Central memory CD8-positive, alpha-beta T cell (primary cell): ENCODE measurements at places on chromosomes 5 and 9.

GRCh38 chr9:22030101-22030598, 21.0 kb upstream of the CDKN2B start:
- DNase-seq, result no peak
- H3K4me1 ChIP-seq, result no peaks in the 10 kb centered on the region

DNA sequence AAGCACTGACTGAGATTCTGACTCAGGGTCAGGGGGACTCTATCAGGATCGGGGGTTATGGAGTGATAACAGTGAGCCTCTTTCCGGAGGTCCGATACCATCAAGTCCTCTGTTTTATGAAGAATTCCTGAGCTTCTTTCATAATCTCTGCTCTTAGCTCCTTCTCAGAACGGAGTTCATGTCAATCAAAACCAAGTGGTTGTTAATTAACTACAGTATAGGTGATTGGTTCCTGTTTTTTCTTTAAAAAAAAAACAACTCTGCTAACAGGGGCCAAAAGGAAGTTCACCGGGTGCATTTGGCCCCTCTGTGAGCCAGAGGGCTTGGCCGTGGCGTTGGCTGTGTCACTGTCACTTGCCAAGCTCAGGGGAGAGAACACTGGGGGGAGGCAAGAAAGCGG, 4.0 kb downstream of the GFI1B start:
- no peak overlapping the region for H3K27ac ChIP-seq
- peaks cover 13% of the 10 kb centered on the region for H3K4me1 ChIP-seq
- peaks cover 97% of the 10 kb centered on the region for H3K27me3 ChIP-seq

GRCh38 chr9:71363286-71363961, 242.0 kb upstream of the TRPM3 start:
- H3K4me1 ChIP-seq, result no peaks in the 10 kb centered on the region
- no peaks in the 10 kb centered on the region for H3K27me3 ChIP-seq
- H3K27ac ChIP-seq, result no peak overlapping the region
- DNase-seq, result no peak

GRCh38 chr5:61333954-61334867, 2.2 kb downstream of the ZSWIM6 start:
- no peaks in the 10 kb centered on the region for H3K27me3 ChIP-seq
- peak overlapping the region; percentile 97 for H3K4me3 ChIP-seq
- H3K4me1 ChIP-seq, result peaks cover 65% of the 10 kb centered on the region
- peak overlapping the region; percentile 98 for H3K27ac ChIP-seq
- peaks cover 34% of the 10 kb centered on the region for H3K36me3 ChIP-seq

DNA sequence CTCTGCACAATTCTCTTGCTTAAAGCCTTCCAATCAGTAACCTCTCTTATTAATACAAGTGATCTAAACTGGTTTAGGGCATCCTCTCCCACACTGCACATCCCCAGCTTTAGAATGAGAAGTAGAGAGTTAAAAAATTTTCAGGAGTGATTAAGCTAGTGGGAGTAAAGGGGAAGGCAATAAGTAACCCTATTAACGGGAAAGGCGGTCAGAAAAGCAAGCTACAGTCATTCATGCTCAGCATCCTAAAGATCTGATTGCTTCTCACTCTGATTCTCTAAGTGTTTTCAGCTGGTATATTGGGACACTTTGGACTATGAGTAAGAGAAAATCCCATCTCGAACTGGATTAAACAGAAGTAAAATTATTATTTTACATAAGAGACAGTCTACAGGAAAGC, 15.8 kb downstream of the CDH6 start:
- no peak overlapping the region for H3K4me3 ChIP-seq
- no peaks in the 10 kb centered on the region for H3K27me3 ChIP-seq
- no peaks in the 10 kb centered on the region for H3K36me3 ChIP-seq
- DNase-seq, result no peak

DNA sequence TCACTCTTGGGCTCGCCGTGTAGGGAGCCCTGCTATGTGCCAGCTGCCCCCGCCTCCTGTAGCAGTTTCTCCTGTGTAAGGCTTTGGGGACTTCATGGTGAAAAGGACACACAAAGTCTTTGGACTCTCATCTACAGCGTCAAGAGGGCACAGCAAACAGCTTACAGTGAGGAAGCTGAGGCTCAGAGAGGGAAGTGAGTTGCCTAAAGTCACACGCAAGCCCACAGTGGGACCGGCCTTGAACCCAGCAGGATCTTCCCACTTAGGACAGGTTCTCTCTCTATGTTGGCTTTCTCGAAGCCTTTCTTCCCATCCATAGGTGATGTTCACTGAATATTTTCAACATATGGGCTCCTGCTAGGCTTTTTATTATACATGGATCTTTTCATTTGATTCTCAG, 9.8 kb upstream of the PRRX2 start:
- H3K27me3 ChIP-seq, result no peaks in the 10 kb centered on the region
- no peaks in the 10 kb centered on the region for H3K4me1 ChIP-seq
- no peak overlapping the region for H3K27ac ChIP-seq

DNA sequence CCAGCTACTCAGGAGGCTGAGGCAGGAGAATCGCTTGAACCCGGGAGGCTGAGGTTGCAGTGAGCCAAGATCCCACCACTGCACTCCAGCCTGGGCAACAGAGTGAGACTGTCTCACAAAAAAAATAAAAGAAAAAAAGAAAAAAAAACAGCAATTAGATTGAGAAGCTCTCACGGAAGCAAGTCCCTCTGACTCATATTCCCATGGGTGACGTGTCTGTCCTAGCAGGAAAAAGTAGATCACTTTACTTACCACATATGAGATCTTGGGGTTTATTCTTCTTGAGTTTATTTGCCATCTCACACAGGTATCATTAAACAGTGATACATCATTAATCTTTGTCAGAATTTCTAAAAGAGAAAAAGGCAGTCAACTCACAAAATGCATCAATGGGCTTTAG, 62.6 kb downstream of the SUSD1 start:
- H3K27ac ChIP-seq, result no peak overlapping the region
- no peaks in the 10 kb centered on the region for H3K27me3 ChIP-seq
- peaks cover 21% of the 10 kb centered on the region for H3K36me3 ChIP-seq
- DNase-seq, result no peak
- H3K4me3 ChIP-seq, result no peak overlapping the region
- no peaks in the 10 kb centered on the region for H3K4me1 ChIP-seq

- H3K27ac ChIP-seq, result peak overlapping the region; percentile 64
- no peak for DNase-seq
- peak overlapping the region; percentile 49 for H3K4me3 ChIP-seq
- peaks cover 56% of the 10 kb centered on the region for H3K4me1 ChIP-seq
- peaks cover 34% of the 10 kb centered on the region for H3K36me3 ChIP-seq
- H3K27me3 ChIP-seq, result no peaks in the 10 kb centered on the region
Measured at GRCh38 chr9:75142202-75142601, 53.9 kb downstream of the OSTF1 start.

DNA sequence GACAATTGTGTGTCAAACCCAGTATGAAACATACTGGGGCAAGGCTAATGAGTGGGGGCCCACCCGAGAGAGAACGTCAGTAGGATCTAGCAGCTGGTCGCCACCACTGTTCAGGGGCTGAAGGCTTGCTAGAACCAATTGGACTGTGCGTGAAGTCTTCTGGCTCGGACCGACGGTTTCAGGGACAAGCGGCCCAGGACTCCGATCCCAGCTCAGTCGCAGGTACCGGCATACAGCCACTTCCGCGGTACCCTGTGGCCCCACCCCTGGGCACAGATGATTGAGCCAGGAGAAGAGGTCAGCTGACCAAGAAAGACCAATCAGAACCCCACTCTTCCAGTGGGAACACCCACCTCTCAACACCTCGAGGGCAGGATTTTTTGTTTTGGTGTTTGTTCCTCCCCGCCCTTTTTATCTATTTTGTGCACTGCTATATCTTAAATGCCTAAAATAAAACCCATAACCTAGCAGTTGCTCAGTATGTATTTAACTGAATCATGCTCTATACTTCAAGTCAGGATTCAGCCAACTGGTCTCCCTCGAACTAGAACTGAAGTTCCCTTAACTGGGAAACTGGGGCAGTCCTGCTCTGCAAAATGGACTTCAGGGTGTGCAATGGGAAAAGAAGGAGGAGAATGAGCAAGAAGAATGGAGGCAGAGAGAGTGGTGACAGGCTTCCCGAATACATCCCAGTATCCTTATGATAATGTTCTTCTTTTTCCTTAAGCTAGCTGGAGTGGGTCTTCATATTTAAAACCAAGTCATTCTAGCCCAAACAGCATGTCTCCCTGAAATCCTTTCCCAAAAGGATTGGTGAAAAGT, 21.1 kb upstream of the CPEB4 start:
- DNase-seq, result no peak
- H3K4me1 ChIP-seq, result peaks cover 5% of the 10 kb centered on the region
- H3K4me3 ChIP-seq, result no peak overlapping the region
- H3K27ac ChIP-seq, result no peak overlapping the region
- peaks cover 19% of the 10 kb centered on the region for H3K27me3 ChIP-seq

GRCh38 chr5:128403333-128403732, 134.7 kb downstream of the FBN2 start:
- DNase-seq, result no peak
- no peak overlapping the region for H3K4me3 ChIP-seq
- peaks cover 2% of the 10 kb centered on the region for H3K36me3 ChIP-seq
- no peaks in the 10 kb centered on the region for H3K27me3 ChIP-seq
- no peaks in the 10 kb centered on the region for H3K4me1 ChIP-seq

GRCh38 chr9:101014566-101014965, 14.0 kb upstream of the PLPPR1 start:
- no peaks in the 10 kb centered on the region for H3K27me3 ChIP-seq
- no peaks in the 10 kb centered on the region for H3K4me1 ChIP-seq

GRCh38 chr5:17046320-17046719, 110.2 kb upstream of the MYO10 start:
- H3K4me1 ChIP-seq, result no peaks in the 10 kb centered on the region
- H3K4me3 ChIP-seq, result no peak overlapping the region
- DNase-seq, result no peak
- no peak overlapping the region for H3K27ac ChIP-seq
- H3K27me3 ChIP-seq, result no peaks in the 10 kb centered on the region

GRCh38 chr5:76960004-76960625, 7.3 kb downstream of the CRHBP start:
- no peak overlapping the region for H3K27ac ChIP-seq
- H3K4me3 ChIP-seq, result no peak overlapping the region
- H3K4me1 ChIP-seq, result peaks cover 6% of the 10 kb centered on the region
- H3K36me3 ChIP-seq, result no peaks in the 10 kb centered on the region
- peaks cover 24% of the 10 kb centered on the region for H3K27me3 ChIP-seq
- DNase-seq, result no peak

GRCh38 chr5:131528682-131529081, 106.3 kb downstream of the RAPGEF6 start:
- peak overlapping the region; percentile 2 for H3K4me3 ChIP-seq
- H3K4me1 ChIP-seq, result peaks cover 57% of the 10 kb centered on the region
- peaks cover 5% of the 10 kb centered on the region for H3K36me3 ChIP-seq
- H3K27ac ChIP-seq, result peak overlapping the region; percentile 12

DNA sequence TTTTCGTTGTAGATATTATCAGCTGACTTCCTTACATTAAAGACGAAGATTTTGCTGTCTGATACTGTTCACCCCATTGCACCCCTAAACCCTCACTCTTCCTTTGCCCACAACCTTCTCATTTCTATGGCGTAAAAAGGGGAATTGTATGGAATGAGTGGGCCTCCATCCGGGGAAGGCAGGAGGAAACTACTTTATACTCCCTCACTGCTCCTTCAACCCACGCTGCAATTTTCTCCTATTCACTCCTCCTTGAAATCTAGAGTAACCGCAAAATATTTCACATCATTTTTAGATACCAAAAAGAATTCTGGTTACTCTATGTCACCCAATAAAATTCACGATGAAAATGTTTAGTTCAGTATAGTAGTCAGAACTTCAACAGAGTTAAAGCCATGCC, 330.8 kb downstream of the DIRAS2 start:
- peaks cover 2% of the 10 kb centered on the region for H3K27me3 ChIP-seq
- peaks cover 3% of the 10 kb centered on the region for H3K36me3 ChIP-seq
- no peak overlapping the region for H3K4me3 ChIP-seq
- no peak overlapping the region for H3K27ac ChIP-seq
- H3K4me1 ChIP-seq, result no peaks in the 10 kb centered on the region

GRCh38 chr5:125181955-125182354, 435.5 kb upstream of the ZNF608 start:
- no peaks in the 10 kb centered on the region for H3K36me3 ChIP-seq
- H3K4me1 ChIP-seq, result no peaks in the 10 kb centered on the region
- no peak overlapping the region for H3K27ac ChIP-seq
- no peaks in the 10 kb centered on the region for H3K27me3 ChIP-seq
- no peak overlapping the region for H3K4me3 ChIP-seq
- no peak for DNase-seq

DNA sequence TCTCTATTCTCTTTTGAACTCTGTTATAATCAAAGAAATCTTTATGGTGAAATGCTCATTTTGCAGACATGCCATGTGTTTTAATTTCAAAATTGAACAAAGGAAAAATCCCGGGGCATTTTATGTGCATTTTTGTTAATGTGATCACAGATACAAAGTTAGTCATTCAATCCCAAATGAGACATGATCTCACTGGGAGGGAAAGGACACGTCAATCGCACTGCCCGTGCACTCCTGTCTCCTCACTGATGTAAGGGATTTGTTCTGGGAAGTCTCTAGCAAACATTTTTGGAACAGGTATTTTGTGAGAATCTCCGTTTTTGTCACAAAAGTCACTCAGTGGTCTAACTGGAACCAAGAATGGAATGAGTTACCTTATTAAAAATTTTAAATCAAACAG, 97.9 kb upstream of the RANBP6 start:
- no peaks in the 10 kb centered on the region for H3K4me1 ChIP-seq
- H3K36me3 ChIP-seq, result no peaks in the 10 kb centered on the region
- no peak overlapping the region for H3K27ac ChIP-seq
- H3K27me3 ChIP-seq, result peaks cover 4% of the 10 kb centered on the region
- no peak for DNase-seq

DNA sequence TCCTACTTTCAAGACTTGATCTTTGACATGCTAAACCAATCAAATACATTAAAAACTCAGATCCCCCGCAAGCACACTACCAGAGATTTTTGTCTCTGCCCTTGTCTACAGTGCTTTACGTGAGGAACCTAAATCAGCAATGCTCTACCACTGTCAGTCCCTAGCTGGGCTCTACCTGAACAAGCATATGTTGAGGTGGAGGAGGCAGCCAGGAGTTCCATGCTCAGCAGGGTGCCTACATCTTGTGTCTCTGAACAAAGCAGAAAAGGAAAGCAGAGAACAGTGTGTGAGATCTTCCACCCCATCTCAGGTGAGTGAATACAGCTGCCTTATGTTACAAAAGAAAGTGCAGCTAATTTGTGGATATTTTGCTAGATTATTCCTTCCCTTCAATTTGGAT, 255.0 kb downstream of the NDUFS4 start:
- no peak overlapping the region for H3K27ac ChIP-seq
- no peak overlapping the region for H3K4me3 ChIP-seq
- no peaks in the 10 kb centered on the region for H3K36me3 ChIP-seq
- peaks cover 38% of the 10 kb centered on the region for H3K27me3 ChIP-seq

GRCh38 chr5:1312993-1313833, 18.3 kb upstream of the TERT start:
- peak overlapping the region; percentile 57 for H3K27ac ChIP-seq
- peak; percentile 62 for DNase-seq

- H3K27me3 ChIP-seq, result peaks cover 9% of the 10 kb centered on the region
- peaks cover 6% of the 10 kb centered on the region for H3K36me3 ChIP-seq
- peak within 1 kb of the TSS; percentile 25 for H3K27ac ChIP-seq
- peaks cover 6% of the 10 kb centered on the region for H3K4me1 ChIP-seq
- H3K4me3 ChIP-seq, result peak within 1 kb of the TSS; percentile 74
Measured at GRCh38 chr9:137224830-137225694, at the start of gene CYSRT1. CYSRT1 (plus strand) TSS chr9:137225174; CDS start chr9:137225622, 448 bp downstream.
